ENCODE measurements at places on chromosomes 4 and X.

DNA sequence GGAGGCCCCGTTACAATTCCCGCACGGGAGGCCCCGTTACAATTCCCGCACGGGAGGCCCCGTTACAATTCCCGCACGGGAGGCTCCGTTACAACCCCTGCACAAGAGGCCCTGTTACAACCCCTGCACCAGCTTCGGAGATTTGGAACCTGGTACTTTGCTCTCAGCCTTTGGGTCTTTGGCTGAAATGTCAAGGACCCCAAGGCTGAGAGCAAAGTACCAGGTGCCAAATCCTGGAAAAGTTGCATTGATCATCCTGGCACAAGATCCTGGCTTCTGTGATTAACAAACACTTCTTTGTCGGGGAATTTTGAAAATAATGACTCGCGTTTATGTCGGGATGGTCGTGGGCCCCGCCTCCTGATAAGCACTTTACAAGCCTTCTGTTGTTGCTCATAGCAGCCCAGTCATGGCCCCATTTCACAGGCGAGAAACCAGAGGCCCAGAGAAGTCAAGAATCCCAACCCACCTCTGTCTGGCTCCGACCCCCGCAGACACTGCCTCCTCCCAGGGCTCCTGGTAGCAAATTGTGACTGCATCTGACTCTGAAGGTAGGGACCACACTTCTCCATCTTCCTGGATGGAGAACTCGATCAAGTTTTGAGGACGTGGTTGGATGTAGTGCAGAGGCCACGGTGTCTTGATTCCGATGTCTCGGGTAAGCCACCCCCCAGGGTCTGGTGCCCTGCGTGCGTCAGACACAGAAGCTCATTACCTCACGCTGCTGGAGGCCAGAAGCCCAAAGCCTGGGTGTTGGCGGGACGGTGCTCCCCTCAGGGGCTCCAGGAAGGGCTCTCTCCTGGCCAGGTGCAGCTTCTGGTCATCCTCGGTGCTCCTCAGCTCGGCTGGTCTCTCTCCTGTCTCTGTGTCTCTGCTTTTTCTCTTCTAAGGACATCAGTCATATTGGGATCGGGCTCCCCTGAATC is 60.3 kb downstream of the ADRA2C start:
- DNase-seq, result no peak

DNA sequence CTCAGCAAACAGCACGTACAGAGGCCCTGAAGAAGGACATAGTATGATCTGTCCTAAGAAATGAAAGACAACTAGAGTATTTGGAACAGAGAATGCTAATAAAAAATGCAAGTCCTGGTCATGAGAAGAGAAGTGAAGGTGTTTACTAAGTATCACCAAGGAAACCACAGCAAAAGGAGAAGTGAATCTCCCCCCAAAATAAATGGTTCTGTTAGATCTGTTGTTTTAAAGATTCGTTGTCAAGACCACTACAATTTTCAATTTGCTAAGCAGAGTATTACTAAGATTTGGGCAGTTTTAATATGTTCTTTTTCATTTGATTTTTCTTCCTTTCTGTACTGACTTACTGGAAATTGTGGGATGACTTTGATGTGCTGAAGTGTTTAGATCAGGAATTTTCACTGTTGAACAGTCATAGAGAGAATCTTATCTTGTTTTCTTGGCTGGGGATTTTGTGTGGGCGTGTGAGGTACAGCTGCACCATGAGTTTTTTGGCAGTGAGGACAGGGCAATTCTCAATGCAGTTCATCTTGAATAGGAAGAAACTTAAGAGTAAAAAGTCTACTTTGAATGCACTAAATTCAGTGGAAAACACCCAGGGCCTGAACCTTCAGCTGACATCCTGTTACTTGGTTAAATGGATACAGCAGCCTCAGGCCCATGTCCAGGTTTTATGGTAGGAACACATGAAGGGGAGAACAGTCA is 132.2 kb downstream of the STIM2 start:
- DNase-seq, result peak; percentile 37

GRCh38 chr4:7537853-7538400 is 103.2 kb upstream of the PSAPL1 start:
- DNase-seq, result no peak

DNA sequence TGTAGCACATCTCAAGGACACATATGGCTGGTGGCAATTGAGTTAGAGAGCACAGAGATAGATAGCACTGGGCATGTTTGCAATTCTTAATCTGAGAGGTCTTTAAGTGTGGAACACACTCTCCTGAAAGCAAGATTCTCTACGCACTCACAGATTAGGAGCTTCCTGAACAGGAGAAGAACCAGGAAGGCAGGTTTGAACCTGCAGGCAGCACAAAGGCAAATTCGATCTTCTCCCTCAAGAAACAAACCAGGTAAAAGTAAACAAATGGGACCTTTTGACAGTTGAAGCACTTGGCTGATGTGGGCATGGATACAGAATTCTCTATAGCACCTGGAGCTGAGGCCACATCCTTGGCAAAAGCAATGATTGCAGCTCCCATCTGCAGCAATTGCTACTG is 24.3 kb downstream of the HS3ST1 start:
- DNase-seq, result no peak

DNA sequence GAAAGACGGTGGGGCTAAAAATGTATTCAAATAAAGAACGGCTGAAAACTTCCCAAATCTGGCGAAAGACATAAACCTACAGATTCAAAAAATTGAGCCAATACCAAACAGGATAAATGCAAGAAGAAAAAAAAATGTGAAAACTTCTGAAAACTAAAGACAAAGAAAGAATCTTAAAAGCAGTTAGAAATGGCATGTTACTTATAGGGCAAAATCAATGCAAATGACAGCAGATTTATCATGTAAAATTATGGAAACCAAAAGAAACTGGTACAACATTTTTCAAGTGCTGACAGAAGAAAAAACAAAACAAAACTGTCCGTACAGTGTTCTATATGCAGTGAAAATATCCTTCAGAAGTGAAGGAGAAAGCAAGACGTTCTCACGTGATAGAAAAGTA is 239.0 kb downstream of the PDGFC start:
- DNase-seq, result no peak

DNA sequence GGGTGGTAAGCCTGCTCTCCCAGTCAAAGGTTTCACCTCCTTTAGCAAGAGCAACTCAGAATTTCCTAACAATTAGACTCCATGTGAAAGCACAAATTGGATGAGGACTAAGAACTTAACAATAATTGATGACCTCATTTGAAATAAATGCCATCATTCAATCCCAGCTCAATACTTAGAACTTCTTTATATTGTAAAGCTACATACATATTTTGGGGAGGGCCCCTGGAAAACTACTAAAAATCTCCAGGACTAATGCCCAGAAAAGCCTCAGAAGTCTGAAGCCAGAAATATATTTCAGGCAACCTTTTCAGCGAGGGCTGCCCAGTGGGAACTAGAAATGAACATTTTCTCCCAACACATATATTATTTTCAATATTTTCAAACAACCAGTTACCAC is 38.1 kb downstream of the AMOT start:
- no peak for DNase-seq

DNA sequence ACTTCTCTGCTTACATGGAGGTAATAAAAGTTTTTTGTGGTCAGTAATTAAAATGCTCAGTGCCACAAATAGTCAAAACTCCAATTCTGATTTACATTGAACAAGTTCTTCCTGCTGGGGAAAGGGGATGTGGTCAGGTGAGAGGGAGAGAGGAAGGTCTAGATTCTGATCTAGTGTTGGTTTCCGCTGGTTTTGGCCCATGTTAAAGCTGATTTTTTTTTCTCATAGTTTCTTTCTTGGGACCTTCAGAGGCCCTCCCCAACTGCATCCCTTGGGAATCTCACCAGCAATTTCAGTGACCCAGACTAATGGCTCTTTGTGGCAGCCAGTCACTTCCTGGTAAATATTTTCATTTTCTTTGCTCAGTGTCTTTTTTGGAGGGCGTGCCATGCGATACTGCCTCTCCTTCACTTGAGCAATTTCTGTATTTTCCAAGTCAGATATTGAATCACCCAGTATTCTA is 332.7 kb downstream of the RAPGEF2 start:
- no peak for DNase-seq

GRCh38 chrX:40996886-40997530 is 88.2 kb upstream of the USP9X start:
- peak; percentile 77 for DNase-seq

- peak; percentile 5 for DNase-seq
Observed at GRCh38 chr4:242121-242848, 63.0 kb downstream of the ZNF732 start.

DNA sequence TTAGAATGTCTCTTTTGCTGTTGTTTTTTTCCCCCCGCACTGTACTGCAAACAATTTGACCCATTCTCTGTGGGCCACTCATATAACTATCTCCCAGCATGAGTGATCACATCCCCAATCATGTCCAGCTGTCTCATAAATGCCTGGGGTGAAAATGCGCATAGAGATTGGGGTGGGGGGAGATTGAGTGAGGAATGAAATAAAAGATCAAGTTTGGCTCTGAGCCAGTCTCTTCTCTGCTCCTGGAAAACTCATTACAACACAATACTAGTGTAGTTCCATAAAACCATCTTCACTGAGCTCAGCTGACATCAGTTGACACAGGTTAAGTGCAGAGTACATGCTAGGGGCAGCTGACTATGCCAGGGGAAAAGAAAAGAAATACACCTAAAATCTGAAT is 96.9 kb downstream of the EGF start:
- DNase-seq, result no peak
